ENCODE measurements at places on chromosomes 11 and 22.

- DNase-seq: no peak
Observed at GRCh38 chr11:95307286-95307685, 76.3 kb upstream of the SESN3 start.

- DNase-seq: no peak
Observed at GRCh38 chr11:116422956-116423600, 349.7 kb downstream of the BUD13 start.

DNA sequence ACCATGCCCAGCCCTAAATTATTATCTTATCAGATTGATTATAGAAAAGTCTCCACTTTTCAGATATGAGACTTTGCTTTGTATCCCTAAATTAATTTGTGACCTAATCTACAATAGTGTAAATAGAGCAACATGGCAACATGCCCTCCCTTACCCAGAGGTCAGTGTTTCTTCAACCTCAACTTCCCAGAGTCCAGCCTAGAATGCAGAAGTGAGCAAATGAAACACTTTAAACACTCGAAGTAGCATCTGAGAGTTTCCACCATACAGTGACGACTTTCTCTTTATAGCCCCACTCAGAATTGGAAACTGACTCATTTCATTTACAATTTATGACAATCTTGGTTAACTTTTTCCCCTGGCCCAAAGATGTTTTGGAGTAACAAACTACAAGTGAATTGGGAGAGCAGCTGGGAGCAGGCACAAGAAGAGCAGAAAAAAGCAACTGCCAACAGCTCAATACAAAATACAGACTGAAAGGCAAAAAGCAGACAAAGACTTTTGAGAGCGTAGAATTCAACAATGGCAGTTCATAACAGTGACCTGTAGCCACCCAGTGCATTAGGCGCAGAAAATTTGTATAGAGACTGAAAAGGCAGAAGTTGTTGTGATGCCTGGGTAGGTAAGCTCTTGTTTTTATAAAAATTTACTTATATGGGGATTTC, 10.1 kb upstream of the BLID start:
- no peak for DNase-seq

DNA sequence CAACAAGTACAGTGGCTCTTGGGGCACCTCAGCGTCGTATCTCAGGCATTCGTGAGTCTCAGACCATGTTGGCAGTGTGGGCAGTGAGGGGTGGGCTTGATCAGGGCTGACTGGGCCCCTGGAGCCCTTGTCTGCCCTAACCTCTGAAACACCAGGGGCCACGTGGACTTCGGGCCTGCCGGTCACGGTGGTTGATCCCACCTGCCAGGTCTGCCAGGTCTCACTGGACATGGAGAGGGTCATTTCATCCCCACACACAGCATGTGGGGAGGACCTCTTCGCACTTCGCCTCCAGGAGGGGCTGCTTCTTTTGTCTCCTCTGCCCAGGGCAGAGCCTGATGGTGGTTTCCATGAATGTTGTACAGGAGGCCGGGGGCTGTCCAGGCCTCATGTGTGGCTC, 77.1 kb downstream of the MPPED1 start:
- no peak for DNase-seq

GRCh38 chr22:40040927-40041326, 46.2 kb downstream of the FAM83F start:
- DNase-seq: peak; percentile 93

DNA sequence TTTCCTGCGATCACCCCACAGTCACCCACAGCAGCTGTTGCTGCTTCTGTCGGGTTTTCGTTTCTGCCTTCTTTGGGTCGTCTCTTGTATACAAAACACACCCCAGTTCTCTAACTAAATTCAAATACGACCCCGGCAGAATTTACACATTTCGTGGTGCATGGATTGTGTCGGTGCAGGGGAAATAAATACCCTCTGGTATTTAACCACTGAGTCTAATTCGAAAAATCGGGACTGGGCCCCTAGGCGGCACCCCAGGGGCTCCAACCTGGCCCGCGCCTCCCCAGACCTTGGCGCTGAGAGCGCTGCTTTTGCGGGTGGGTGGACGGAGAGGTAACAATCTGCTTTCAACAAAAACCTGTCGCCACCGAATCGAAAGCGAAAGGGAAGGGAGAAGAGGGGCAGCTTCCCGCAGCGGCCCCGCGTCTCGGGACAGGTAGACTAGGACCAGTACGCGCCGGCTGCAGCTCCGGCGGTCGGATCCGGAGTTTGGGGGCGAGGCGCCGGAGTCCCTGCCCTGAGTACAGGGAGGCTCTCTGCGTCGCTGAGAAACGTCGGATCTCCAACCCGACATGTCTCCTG, 4.4 kb downstream of the ALX4 start:
- no peak for DNase-seq

- no peak for DNase-seq
Observed at GRCh38 chr11:73201249-73201648, 16.8 kb upstream of the P2RY2 start.

DNA sequence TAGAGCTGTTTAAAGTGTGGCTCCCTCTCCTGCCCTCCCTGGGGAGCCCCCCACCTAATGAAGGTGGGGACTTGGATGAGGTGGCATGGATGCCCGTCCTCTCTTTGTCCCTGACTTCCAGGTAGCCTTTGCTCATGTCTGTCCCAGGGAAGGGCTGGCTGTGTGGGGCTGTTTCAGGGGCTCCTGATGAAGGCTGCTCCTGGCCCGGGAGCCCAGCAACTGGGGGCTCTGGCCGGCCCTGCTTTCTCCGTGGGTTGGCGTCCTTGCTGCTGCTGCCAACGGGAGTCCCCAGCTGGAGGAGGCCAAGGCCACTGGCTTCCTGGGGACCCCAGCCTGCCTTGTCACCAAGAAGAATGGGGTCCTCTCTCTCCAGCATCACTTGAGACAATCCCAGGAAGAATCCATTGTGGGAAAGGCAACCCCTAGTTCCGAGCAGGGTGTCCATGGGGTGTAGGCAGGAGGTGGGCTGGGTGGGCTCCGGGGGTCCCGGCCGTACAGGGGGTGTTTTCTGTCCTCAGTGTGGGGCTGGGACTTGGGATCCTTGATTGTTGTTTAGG, 13.2 kb downstream of the GRAMD4 start:
- no peak for DNase-seq

GRCh38 chr11:83168756-83169155, 11.8 kb downstream of the PCF11 start:
- DNase-seq: no peak
